ENCODE measurements at places on chromosomes 1 and 21.

GRCh38 chr1:67978890-67979516, 71.4 kb downstream of the DIRAS3 start:
- peak; percentile 71 for DNase-seq

GRCh38 chr1:245991266-245991665, 515.8 kb downstream of the SMYD3 start:
- no peak for DNase-seq

DNA sequence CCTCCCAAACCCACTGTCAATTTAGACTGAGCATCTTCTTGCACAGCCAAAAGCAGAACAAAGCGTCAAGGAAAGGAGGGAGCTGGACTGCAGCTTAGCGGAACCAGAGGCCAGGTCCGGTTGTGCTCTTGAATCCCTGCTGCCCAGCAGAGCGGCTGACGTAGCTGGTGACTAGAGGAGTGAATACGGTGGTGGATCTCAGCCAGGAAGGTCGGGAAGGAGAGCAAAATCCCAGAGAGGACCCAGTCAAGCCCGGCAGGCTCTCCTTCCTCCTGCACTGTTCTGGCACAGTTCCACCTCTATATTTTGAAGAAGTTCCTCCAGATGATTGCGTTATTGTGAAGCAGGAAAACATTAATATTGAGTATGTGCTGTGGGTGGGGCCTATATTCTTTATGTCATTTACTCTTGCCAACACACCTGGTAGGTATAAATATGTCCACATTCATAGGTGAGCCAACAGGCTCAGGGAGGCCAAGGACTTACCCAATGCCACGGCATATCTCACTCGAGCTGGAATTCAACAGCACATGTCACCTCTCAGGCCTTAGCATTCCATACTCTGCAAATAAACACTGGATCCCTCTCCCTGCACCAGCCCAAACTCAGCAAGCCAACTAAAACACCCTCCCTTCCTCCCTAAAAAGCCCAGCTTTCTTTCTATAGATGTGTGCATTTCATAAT, 23.6 kb upstream of the ABCB10 start:
- peak; percentile 23 for DNase-seq

- DNase-seq, result peak; percentile 72
Observed at GRCh38 chr1:21520899-21521716, 11.9 kb downstream of the ALPL start.

DNA sequence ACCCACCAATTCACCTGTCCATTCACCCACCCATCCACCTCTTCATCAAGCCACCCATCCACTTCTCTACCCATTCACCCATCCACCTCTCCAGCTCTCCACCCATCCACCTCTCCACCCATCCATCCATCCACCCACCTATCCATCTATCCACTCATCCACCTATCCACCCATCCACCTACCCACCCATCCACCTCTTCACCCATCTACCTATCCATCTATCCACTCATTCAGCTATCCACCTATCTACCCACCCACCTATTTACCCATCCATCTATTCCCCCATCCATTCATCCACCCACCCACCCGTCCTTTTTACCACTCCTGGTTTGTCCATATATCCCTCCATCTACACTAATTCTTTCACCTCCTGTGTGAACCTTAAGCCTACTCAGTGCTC, 105.7 kb downstream of the ACTL8 start:
- no peak for DNase-seq

GRCh38 chr1:15531003-15531402, 4.4 kb downstream of the DNAJC16 start:
- no peak for DNase-seq

DNA sequence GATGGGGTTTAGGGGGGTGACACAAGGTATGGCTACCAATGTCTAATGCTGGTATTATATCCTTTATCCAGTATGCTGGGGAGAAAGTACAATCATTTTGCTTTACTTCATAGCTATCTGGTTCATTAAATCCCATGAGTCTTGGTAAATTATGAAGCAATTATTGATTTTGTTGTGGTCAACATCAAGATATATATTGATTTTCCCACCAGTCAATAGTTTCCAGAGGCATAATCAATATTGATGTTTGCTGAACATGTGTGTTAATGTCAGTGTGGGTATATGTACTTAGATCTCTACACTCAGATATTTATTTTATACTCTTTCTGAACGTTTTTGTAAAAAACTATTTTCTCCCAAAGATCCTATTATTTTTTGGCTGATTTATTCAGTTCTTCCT, 155.5 kb downstream of the BACH1 start:
- no peak for DNase-seq

DNA sequence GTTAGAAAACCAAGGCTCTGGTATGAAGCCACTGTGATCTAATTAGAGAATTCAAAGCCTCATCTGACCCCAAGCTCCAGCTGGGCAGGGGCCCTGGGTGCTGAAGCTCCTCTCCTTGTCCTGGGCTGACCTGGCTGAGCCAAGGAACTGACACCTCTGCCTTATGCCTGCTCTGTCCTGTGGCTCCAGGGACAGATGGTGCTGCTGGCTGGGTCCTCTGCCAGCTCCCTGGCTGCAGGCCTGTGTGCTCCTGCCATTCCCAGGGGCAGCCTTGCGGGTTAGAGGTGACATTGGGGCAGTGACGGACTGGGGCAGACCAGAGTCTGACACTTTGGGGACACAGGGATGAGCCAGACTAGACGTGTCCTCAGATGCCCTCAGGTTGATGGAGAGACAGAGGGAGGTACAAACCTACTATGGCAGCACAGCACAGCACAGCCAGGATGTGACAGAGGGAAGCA, 11.8 kb downstream of the ACOT11 start:
- DNase-seq, result no peak

- DNase-seq, result peak; percentile 14
Observed at GRCh38 chr1:153400244-153400643, 9.4 kb upstream of the S100A8 start.

- DNase-seq, result no peak
Observed at GRCh38 chr1:197715806-197716205, 59.5 kb downstream of the DENND1B start.

GRCh38 chr1:178232949-178233348, 139.0 kb downstream of the RASAL2 start:
- peak; percentile 71 for DNase-seq

- DNase-seq, result no peak
Observed at GRCh38 chr1:19476450-19477190, 8.7 kb downstream of the CAPZB start.

DNA sequence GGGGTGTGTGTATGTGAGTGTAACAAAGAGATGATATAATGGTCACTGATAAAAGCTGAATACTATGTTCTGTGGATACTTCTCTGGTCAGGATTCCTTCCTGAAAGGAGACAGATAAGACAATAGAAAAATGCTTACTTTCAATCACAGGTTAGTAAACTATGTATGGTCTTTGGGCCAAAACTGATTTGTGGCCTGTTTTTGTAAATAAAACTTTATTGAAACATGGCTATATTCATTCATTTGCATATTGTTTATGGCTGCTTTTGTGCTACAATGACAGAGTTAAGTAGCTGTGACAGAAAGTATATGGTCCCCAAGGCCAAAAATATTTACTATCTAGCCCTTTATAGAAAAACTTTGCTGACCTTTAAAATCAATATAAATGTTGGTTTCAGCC, 82.2 kb upstream of the DMRTA2 start:
- no peak for DNase-seq

DNA sequence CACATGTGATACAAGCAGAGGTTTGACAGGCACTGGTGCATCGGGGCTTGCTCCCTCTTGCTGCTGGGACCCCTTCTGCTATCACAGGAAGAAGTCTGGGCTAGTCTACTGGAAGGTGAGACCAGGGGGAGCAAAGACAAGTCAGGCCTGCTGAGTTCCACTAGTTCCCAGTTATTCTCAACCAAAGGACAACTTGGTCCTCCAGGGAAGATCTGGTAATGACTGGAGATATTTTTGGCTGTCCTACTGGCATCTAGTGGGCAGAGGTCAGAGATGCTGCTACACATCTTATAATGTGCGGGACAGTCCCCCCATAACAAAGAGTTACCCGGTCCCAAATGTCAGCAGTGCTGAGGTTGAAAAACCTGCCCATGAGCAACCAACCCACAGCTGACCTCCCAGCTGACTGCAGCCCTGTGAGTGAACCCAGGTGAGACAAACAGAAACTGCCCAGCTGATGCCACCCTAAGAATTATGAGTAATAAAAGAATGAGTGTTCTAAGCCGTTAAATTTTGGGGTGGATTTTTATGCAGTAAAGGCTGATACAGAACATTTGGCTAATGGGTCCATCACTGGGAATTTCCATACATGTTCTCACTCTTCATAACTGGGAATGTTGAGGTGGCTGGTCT, 71.6 kb downstream of the NENF start:
- DNase-seq, result no peak

GRCh38 chr1:173479649-173480048, 2.5 kb downstream of the PRDX6 start:
- peak; percentile 28 for DNase-seq

DNA sequence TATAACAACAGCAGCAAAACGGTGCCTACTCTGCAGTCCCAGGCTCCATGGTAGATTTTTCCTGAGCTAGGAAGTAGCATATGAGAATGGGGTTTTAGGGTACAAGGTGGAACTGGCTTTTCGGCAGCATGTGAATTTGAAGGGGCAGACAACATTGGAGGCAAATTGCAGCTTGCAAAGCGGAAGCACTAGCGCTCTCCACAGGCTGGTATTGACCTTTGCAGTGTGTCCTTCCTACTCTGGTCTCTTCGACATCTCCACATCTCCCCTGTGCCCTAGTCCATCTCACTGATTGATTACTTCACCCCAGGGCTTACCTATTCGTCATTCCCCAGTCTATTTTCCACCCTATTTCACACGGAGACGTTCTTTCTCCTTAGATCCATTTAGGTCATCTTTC, 13.0 kb downstream of the IGSF21 start:
- no peak for DNase-seq

- DNase-seq, result no peak
Observed at GRCh38 chr1:15515022-15515663, 8.9 kb downstream of the CASP9 start.

DNA sequence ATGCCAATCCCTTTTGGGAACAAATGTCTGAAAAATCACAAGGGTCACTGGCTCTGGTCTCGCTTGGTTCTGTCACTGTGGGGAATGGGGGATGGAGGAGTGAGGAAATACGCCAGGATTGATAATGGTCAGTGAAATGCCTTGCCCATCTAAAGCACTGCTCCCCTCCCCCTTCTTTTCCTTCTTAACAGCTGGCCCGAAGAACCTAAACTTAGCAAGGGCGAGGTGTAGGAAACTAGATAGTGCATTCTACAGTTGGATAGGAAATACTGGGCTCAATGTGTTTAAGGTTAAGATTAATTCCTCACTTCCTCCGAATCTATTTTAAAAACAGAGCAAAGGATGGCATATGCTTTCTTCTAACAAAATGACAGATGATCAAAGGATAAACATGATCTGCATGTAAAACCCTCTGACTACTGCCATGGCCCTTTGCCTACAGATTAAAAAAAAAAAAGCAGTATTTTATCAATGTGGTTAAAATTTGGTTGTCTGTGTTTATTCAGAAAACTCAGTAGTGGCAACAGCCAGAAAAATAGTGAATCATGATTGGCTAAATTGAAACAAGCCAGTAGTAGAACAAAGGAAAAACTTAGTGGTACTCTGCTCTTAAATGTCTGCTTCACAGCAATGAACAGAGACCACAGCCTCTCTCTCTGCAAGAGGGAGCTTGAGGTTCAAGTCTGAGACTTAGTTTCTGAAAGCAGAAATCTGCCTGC, 86.1 kb upstream of the VAV3 start:
- DNase-seq, result no peak

DNA sequence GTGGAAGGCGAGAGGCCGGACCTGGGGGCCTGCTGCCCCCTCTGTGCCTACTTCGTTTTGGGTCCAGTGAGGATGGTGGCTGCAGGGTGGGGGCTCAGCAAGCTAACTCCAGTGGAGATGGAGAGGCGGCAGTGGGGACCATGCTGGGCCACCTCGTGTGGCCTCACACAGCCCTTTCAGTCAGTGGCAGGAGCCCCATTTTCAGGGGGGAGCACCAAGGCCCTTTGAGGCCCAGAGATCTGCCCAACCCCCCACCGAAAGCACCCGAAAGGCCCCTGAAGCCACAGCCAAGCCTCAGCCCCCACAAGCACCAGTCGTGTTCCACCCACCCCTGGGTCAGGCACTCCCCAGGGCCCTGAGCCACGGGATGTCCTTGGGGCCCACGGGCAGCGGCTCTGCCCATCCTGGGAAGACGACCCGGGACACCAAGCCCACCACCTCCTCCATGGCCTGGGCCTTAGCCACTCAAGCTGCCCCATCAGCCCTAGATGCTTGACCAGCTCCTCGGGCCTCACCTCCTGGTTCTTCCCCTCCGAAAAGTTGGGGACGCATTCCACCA, 345 bp downstream of the FTCD start:
- no peak for DNase-seq

DNA sequence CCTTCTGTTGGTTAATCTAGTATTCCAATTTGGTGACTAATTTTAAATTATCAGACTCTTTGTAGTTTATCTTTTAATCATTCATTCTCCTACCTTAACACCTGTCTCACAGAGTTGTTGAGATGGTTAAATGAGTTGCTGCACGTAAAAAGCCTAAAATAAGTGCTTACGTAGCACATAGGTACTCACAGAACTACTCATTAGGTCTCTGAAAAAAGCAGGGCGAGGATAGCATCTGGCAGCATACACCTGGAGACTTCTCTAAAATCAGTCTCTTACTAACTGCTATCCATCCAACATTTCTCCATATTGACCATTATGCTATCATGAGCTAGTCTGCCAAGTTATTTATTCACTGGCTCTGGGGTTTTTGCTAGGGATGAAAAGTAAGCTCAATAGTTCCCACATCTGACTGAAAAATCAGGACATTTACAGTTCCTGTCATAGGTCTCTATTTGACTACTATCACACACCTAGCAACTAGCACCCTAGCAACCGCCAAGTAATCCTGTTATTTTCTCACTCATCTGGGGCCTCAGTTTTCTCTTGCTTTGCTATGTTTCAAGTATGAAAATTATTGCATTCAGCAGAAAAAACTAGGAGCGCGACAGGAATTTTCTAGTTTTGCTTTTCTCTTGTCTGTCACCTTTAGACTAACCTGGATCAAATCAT, 11.2 kb downstream of the CSDE1 start:
- DNase-seq, result no peak

GRCh38 chr1:6028042-6028850, 17.4 kb upstream of the KCNAB2 start:
- DNase-seq, result no peak

DNA sequence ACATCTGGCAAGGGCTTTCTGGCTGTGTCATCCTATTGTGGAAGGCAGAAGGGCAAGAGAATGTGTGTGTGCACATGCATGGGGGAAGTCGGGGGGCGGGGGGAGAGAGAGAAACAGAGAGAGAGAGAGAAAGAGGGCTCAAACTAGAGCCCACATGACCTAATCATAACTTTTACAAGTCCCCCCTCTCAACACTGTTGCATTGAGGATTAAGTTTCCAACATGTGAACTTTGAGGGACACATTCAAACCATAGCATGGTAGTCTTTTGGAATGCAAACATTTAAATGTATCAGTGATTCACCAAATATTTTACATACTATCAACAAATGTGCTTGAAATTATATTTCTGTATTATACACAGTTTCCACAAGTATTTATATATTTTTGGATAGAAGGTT, 655.4 kb upstream of the B3GALT2 start:
- DNase-seq, result no peak

- no peak for DNase-seq
Observed at GRCh38 chr1:115833856-115834255, 7.1 kb downstream of the NHLH2 start.

All from EH (cell line).